DMS 273 treated with DMSO at 0.1 percent for 48 hours (cell line): ENCODE measurements at places on chromosomes 6 and 20.

- no peak for DNase-seq
Measured at GRCh38 chr6:4965562-4966389, 38.1 kb downstream of the RPP40 start.

DNA sequence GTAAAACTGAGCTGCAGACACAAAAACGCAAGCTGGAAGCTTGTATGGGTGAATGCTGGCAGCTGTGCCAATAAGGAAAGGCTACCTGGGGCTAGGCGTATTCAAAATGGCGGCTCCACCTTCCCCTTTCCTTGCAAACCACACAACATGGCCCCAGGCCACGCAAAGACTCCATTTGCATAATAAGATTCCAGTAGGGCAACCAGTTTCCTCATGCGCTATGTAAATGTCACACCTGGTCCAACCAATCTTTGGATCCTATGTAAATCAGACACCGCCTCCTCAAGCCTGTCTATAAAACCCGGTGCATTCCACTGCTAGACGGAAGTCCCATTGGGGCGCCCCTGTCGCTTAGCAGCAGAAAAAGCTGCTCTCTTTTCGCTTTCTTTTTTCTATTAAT lies 505.9 kb upstream of the BTBD3 start:
- DNase-seq, result no peak

- no peak for DNase-seq
Measured at GRCh38 chr6:46211917-46212316, 41.1 kb upstream of the ENPP5 start.

DNA sequence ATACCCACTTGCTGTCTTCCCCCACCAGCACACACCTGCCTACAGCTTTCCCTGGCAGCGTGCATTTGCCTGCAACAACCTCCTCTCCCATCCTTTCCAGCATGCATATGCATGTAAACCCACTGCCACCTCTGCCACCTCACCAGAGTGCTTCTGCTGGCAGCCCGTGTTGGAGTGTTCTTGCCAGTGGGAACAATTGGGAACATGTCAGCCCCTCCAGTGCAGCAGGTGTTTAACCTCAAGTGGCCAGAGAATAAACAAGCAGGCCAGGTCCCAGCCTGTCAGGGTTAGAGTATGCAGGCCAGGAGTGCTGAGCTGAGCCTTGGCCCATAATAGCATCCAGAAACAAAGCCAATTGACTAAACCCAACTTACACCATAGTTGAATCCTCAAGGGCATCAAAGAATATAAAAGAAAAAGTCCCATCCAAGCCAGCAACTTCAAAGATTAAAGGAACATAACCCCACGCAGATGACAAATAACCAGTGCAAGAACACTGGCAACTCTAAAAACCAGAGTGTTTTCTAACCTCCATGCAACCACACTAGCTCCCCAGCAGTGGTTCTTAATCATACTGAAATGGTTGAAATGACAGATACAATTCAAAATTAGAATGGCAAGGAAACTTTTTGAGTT lies 1212.1 kb upstream of the CITED2 start:
- no peak for DNase-seq

DNA sequence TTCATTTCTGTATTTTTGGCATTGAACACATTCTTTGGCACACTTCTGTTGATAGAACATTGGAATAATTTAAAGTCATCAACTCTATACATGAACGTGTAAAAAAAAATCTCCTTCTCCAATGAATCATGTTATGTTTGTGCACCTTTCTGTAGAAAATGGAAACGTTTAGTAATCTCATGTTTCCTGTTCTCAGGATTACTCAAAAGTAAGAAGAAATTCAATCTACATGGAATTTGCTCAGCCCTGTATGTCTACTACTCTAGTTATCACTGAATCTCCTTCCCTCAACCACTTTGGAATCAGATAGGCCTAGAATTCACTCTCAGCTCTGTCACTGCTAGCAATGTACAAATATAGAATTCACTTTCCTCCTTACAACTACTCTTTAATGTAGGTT lies 103.6 kb downstream of the COL21A1 start:
- DNase-seq, result no peak

GRCh38 chr6:144353871-144354314 lies 68.8 kb downstream of the UTRN start:
- DNase-seq, result no peak

DNA sequence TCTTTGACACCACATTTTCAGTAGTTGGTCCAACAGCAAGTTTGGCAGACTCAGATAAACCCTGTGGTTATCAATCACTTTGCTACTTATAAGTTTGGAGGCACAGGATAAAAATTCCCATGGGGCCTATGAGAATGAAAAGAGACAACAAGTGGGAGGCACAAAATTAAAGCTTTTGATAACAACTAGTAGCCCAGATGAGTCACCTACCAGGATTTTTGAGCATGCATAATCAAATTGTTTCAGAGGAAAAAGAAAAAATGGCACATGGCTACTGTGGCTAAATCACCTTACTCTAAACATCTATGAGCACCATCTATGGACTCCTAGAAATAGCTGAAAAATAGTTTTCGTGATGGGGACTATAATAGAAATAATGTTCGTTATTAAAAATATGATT lies 40.8 kb upstream of the BMP5 start:
- DNase-seq, result no peak

- no peak for DNase-seq
Measured at GRCh38 chr6:169854813-169855212, 103.4 kb downstream of the ERMARD start.

DNA sequence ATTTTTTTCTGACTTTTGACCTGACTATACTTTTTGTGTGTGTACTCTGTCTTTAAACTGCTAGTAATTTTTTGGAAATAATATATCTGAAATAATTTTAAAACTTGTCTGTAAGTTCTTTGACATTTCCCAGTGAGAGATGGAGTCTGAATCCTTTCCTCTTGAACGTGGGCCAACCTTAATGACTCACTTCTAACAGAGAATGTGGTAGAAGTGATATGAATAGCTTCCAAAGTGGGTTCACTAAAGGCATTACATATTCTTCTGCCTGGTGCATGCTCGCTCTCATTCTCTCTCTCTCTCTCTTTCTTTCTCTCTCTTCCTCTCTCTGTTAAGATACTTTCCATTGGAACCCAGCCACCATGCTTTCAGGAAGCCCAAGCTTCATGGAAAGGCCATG lies 108.7 kb upstream of the FERMT1 start:
- DNase-seq, result no peak

DNA sequence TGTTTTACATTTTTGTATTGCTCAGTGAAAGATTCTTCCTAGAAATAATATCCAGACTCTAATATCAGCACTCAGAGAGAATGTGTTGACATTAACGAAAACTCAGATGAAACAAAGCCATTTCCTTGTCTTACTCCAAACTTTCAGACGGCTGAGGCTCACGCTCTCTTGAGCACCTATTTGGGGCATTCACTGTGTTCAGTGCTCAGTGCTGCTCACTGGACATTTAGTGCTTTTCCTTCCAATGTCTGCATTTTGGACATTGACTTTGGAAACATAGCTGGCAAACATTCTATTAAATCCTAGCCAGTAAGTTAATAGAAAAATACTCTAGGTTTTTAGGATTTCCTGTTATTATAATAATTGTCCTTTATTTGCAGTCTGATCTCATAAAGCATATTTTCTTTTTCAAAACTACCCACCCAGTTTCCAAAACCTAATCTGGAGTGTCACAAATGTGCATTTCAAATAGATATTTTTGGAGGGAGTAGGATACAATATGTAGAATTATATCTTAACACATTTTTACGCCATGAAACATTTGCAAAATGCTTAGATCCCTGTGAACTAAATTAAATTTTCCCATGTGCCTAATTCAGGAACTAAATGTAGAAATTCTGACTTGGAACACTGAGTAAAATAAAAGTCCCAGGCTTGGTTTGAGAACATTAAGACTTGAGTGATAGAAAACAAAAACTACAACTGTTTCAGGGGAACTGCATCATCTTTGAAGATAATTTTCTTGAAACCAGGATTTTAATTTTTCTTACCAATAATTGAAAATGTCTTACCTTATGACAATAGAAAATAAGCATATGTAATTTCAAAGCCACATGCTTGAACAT lies 91.7 kb upstream of the B3GAT2 start:
- no peak for DNase-seq

GRCh38 chr20:36121981-36122930 lies 32.3 kb upstream of the EPB41L1 start:
- DNase-seq, result no peak

GRCh38 chr6:56624046-56624727 lies 18.5 kb downstream of the DST start:
- DNase-seq, result no peak

DNA sequence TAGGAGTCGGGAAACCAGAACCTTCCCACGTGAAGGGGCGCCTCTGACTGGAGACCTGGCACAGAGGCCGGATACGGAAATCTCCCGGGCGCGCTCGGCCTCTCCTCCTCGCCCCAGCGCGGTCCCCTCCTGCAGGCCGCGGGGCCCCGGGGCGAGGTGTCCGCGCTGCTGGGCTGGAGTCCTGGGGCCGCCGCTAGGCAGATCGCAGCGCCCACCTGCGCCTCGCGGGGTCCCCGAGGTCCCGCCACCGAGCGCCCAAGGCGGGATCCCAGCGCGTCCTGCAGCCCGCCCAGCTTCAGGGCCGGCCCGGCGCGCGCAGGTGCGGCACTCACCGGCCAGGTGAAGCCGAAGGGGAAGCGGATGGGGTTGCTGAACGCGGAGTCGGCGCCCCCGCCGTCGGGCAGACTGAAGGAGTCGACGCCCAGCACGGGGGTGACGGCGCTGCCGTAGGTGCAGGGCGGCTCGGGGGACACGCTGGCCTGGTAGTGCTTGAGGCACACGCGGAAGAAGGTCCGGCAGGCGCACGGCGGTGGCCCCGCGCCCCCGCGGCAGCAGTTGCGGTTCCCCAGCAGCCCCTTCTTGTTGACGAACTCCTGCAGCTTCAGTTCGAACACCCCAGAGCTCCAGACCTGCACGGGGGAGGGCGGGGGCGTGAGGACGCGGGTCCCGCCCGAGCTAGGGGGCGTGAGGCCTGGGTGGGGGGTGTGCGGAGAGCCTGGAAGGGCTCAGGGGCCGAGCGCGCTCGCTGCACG lies 1.5 kb downstream of the DLL1 start:
- no peak for DNase-seq

GRCh38 chr6:4598384-4598995 lies 177.7 kb upstream of the CDYL start:
- DNase-seq, result no peak

DNA sequence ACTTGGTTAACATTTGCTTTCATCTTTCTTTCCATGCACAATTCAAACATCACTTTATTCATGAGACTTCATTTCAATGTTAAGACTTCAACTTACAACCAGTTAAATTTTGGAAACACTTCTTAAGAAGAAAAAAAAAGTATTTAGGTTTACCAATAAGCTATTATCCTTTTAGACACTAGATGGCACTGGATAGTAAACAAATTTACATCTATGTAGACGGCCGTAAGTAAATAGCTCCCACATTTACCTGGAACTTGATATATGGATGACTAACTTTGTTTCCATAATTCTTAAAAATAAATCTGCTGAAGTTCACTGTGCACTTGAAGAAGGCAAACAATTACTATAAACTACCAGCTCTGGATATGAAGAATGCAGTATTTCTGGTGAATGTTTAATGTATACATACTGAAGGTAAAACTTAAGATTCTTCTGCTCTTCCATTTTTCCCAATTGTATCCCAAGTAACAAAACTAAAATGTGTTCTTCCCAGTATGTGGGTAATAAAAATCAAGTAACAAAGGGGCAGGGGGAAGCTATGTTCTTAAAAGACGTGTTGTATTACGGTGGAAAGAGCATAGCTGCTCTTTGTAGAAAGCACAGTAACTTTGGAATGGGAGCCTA lies 130.6 kb upstream of the C6orf118 start:
- DNase-seq, result no peak

- no peak for DNase-seq
Measured at GRCh38 chr6:131958095-131958494, 6.9 kb upstream of the CCN2 start.
